Occipital lobe (tissue), 3 donors: ENCODE measurements at places on chromosomes 2 and 18.

- DNase-seq = peak; percentile 63
Measured at GRCh38 chr2:216695401-216695821, at the start of gene IGFBP5. IGFBP5 (minus strand) TSS chr2:216695549; CDS start chr2:216694775, 774 bp downstream.

- no peak for DNase-seq
Measured at GRCh38 chr18:27769152-27769551, 407.8 kb downstream of the CDH2 start.

DNA sequence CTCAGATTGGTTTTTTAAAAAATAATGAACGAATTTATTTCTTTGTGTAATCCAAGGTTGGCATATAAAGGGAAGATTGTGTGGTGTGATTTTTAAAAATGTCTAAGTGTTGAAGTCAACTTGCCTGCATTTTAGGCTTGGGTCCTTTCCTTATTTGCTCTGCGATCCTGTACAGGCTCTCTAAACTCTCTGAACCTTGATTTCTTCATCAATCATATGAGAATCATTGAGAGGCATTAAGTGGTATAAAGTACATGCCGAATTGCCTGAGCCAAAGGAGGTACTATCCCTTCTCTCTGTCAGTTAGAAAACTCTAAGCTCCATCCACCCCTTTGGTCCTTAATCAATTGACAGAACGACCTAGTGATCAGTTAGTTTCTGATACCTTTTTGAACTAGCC is 440.4 kb upstream of the MEX3C start:
- no peak for DNase-seq

- DNase-seq = no peak
Measured at GRCh38 chr2:112850588-112850987, 14.0 kb upstream of the IL1B start.

GRCh38 chr2:174438146-174438886 is 42.8 kb downstream of the SCRN3 start:
- peak; percentile 68 for DNase-seq
